ENCODE measurements at places on chromosomes 7 and 10. TPM values are rescaled to one million over a fixed set of nuclear protein-coding genes. Genes with fewer than 3 reads are reported as not detected.

GRCh38 chr7:93018716-93019115 is 99.1 kb downstream of the SAMD9 start:
- no peak for DNase-seq

The HOXA5 gene
- not detected for total RNA-seq

GRCh38 chr7:153072806-153073205 is 313.3 kb downstream of the ACTR3B start:
- no peak for DNase-seq

The CAMK2B gene
- total RNA-seq, result 152 TPM

DNA sequence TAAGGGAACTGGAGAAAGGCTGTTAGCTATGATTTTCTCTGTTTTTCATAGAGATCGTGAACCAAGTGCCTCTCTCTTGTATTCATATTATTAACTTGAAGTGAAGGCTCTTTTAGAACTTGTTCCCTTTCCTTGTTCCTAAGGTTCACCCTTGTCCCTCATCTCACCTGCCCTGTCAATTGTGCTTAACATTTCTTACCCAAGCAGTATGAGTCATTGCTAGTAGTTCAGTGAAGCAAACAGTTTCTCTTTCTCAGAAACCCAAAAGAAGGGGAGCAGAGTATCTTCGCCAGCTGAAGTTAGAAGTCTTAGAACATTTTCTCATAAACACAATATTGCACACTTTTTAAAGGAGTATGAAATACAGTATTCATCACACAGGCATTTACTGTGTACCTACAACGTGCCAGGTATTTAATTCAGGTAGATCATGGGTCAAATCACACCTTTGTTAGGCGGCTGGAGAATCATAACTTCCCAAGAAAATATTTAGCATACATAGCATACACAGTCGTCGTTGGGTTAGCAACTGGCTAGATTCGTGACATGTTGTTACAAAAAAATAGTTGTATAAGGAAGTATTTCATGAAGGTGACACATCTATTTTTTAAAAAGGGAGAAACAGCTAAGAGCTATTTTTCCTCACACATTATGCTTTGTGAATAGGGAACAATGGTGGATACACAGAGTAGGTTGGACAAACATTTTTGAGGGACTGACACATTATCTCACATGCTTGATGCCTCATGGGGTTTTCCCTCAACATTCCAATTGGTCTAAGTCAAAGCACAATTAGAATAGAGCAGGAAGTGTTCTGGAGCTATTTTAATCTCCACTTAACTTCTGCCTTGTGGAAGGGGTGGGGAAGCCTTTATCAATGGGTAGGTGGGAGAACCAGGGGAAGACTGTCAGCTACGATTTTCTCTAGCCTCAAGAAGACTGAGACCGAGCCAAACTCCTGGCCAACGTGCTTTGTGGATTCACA is 13.2 kb downstream of the HDAC9 start:
- DNase-seq, result no peak

GRCh38 chr7:28986765-28987110 is 28.6 kb upstream of the TRIL start:
- no peak for DNase-seq

GRCh38 chr10:129506101-129506797 is 39.2 kb downstream of the MGMT start:
- no peak for DNase-seq

DNA sequence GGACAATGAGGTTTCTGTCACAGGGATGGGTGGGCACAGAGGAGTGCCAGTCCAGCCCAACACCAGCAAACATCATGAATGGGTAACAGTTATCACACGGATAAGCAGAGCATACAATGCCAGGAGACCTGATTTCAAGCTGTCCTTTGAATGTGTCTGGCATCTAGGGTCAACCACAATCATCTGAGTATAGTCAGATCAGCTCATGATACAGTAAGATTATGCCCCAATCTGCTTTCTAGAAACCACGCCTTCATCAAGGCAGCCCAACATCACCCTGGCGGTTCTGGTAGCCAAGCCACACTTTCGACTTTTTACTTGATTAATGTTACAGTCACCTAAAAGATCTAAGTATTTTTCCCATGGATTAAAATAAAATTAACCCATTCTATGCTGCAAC is 10.5 kb downstream of the FAM171A1 start:
- DNase-seq, result no peak

- DNase-seq, result no peak
Measured at GRCh38 chr10:71081912-71082311, 130.5 kb upstream of the UNC5B start.

The RHOBTB1 gene
- total RNA-seq, result 13.5 TPM

The HOXA1 gene
- total RNA-seq, result not detected

The MGMT gene
- 12.9 TPM for total RNA-seq

The EZH2 gene
- total RNA-seq, result 1.5 TPM

DNA sequence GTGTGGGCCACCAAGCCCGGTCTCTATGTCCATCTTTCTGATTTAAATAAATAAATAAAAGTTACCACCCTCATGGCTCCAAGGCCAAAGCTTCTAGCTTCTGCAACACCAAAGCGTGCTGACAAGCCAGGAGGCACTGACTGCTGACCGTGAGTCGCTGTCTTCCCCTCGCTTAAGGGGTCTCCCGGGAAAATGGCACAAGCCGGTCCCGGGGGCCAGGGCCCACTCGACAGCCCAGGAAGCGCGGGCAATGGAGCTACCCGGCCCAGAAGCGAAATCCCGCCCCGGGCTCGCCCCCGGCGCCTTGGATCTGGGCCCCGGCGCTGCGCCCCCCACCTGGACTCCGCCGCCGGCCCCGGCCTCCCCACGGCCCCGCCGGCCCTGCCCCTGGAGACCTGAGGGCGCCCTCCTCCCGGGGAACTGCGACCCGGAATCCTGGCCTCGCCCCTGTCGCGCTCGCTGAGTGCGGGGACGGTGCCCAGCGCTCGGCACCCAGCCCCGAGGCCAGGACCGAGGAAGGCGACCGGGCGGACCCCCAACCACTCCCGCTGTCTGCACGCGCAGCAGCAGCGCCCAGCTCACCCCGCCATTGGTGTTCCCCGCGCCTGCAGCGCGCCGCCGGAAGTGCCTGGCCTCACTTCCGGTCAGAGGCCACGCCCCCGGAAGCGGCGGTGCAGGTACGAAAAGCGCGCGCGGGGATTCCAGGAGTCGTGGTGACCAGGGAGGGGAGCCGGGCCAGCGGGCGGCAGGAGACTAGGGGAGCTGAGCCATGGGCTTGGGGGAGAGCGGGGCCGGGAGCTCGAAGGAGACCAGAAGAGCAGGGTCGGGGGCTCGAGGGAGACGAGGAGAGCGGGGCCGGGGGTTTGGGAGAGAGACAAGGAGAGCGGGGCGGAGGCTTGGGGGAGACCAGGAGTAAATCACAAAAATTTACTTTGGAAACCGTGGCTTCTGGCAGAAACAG is at the start of the genes MRM2 and NUDT1:
Gene MRM2, minus strand, starts transcription at position 626 of the 961 bp plus-strand sequence. Its CDS starts 36 bp downstream, at position 590.
Gene NUDT1, plus strand, starts transcription at position 647 of the 961 bp plus-strand sequence. CDS start 2,349 bp downstream, outside the sequence.
- DNase-seq, result peak; percentile 86

GRCh38 chr10:14153570-14154055 is 177.1 kb downstream of the FRMD4A start:
- peak; percentile 50 for DNase-seq
